A172 (cell line): ENCODE measurements at places on chromosomes 3 and 15.

DNA sequence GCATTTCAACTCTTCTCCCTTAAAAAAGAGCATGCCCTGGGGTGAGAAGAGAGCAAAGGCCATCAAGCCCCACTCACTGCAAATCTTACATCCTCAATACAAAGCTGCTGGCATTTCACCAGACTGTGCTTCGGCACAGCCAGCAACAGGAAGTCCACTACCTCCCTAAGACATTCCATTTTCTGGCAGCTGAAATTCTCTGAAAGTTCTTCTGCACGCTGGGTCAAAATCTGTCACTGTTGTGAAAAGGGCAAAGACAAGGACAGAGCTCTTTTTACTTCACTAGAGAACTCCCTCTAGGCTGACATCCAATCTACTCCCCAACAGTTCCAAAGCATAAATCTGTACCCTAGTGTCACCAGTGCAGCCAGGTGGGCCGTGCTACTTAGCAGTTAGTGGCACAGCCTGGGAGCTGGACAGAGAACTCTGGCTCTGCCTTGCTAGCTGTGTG, 6.3 kb downstream of the MTMR10 start:
- no peak for DNase-seq

GRCh38 chr3:18891641-18892040, 256.7 kb upstream of the KCNH8 start:
- no peak for DNase-seq

DNA sequence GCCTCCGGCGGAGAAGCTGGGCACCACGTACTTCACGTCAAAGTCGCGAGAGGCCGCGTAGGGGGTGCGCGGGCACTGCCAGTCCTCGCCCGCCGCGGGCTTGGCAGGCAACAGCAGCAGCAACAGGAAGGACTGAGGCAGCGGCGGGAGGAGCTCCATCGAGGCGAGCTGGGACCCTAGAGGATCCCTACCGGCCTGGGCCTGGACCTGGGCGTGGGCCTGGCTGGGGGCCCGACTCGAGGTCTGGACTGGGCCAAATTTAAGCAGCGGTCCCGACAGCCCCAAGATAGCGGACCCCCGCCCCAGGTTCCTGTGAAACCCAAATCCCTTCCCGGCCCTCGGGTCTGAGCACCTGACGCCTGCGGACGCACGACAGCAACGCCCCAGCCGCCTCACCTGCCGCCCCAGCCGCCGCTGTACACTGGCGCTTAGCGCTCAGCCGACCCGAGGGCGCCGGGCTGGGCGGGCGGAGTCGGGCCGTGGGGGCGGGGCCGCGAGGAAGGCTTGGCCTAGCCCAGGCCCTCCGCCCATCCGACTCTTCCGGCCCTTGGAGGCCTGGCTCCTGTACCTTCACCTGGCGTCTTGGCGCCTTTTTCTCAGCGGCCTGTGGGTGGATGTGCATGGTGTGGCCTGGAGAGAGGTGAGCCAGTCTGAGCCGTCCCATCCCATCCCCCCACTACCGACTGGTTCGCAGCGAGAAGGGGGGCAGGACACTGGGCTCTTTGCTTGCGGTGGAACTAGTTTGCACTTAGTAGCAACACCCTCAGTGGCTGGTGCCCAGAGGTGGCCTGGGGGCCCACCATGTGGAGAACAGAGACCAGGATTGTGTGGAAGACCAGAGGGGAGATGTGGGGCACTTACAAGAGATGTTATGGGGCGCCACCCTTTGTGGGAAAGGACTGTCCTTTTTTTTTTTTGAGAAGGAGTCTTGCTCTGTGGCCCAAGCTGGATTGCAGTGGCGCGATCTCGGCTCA, at the start of gene MST1R:
TSS of gene MST1R (minus strand) at position 423 of the 974 bp plus-strand sequence. CDS start at position 159, 264 bp downstream.
- DNase-seq, result no peak

DNA sequence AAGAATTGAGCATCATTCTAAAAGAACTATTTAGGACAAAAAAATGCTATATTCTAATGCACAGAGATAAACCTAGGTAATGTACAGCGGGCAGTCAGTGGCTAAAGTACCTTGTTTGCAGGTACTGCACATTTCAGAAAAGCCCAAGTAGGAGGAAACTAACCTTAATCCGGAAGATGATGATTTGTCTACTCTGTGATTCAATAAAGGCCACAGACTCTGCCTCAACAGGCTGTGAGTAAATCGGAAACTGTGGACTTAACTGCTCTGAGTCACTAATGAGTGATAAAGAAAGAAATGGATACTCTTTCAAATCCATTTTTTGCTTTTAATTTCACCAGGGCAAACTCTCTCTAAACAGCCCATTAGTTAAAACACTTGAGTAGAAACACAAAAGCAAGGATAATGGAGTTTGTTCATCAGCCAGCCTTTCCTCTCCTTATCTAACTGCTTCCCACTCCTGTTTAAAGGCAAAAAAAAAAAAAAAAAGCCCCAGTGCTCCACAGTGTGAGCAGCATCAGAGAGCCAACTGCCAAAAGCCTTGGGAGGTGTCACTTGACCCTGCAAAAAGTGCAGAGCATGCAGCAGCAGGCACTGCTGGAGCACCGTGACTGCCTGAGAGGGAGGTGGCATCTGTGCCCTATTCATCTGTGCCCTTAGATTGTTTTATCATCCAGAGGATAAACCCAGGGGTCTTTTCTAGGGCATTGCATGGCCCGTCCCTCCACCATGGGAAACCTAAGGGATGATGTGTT, 187.7 kb downstream of the SATB1 start:
- peak; percentile 58 for DNase-seq

DNA sequence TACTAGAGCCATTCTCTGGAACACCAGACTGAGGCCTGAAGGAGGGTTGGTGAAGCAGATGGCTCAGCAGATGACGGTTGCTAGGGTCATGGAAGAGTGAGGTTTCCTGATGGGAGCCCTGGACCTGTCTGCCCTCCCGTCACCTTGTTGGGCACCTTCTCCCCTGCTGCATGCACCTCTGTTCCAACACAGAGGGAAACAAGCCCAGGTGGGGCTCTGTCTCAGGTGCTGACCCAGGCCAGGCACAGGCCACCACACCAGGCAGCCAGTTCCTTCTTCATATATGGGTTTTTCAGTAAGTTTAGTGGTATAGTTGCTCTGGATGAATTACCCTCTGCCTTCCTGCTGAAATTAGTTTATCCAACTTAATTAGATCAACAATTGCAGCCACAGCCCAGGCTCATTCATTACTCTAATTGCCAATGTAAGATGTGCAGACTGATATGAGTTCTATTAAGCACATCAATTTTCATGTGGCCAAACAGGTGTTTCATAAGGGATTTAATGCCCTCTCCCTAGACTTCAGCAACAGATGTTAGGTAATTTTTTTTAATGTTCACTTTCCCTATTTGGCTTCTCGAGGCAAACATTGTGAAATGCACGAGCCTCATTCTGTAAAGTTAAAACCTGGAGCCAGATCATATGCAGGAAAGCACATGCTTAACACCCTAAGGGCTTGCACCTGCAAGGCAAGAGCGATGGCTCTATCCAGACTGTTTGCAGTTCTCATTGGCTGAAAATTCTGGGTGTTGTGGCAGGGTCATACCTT, 174.8 kb downstream of the CHDH start:
- DNase-seq, result no peak

DNA sequence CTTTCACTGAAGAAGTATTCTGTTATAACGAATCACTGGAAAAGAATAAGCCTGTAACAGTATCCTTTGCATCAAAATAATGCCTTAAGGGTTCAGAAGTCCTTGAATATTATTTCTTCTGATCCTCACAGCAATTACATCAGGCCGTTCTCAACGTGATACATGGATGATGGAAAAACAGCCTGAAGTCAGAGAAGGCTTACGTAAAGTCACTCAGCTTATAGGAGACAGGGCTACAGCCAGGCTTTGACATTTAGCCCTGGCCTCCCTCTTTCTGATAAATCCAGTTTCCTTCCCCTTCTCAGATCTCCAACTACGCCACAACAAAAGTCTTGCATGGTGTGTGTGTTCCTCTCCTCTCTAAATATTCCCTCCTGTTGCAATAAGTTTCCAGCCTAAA, 131.9 kb downstream of the ANO10 start:
- DNase-seq, result no peak
